Stimulated activated CD4-positive, alpha-beta T cell treated with anti-CD3 and anti-CD28 coated beads, Interleukin-4, amount 100 ng/mL, for 4 hours (primary cell): ENCODE measurements at places on chromosomes 5 and 9.
A peak's percentile ranks its signal among the peaks of the same experiment; 100 is the strongest.

DNA sequence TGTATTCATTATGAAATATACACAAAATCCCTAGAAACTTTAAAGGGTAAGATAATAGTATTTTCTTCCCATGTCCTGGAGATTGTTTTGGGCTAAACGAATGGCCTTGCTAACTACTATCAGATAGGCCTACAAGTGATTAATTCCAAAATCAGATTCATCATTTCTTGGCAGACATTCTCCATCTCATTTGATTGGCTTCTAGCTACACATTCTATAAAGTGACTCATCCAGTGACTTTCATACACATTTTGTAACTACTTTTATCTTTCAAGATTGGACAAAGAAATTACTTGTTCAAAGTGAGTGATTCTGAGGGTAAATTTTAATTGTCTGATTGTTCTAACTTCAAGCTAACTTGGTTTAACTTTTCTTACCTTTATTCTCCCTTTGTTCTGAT lies 93.3 kb downstream of the RAPGEF6 start:
- no peak for DNase-seq

DNA sequence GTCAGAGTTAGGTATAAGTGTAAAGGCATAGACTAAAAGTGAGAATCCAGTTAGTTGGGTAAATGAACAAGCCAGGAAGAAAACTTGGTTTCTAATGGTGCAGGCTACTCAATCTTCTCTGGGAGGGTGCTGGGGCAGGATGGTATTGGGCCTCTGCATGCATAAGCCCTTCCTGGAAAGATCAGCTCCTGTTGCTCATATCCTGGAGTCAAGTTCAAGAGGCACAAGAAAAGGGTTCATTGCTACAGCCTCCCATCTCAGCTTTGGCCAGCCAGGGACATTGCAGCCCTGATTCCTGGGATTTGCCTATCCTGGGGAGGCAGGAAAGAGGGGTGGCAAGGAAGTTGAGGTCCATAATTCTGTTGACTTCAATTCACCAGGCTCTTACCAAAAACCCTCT lies 40.7 kb upstream of the ATP6V1G1 start:
- DNase-seq = no peak

DNA sequence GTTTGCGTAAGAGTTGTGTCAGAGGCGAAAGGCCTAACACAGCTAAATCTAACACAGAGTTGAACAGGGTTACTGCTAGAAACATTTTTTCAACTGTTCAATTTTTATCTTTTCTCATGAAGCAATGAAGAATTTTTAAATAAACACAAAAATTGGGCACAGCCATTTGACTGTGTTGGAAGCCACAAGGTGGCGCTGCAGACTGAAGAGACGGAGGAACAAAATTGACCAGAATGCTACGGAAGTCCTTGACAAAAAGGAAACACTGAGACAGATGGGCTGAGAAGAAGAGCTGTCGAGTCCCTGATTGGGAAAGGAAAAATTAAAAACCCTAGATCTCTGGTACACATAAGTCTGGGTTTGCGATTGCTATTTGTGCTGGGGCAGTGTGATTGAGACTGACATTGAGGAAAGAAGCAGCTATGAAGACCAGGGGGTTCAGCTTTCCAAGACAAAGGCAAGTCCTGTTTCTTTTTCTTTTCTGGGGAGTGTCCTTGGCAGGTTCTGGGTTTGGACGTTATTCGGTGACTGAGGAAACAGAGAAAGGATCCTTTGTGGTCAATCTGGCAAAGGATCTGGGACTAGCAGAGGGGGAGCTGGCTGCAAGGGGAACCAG lies at the start of gene PCDHB9:
Gene PCDHB9 (plus strand): TSS at position 265 of the 616 bp plus-strand sequence. CDS start 158 bp downstream, at position 423.
- peak; percentile 12 for DNase-seq

DNA sequence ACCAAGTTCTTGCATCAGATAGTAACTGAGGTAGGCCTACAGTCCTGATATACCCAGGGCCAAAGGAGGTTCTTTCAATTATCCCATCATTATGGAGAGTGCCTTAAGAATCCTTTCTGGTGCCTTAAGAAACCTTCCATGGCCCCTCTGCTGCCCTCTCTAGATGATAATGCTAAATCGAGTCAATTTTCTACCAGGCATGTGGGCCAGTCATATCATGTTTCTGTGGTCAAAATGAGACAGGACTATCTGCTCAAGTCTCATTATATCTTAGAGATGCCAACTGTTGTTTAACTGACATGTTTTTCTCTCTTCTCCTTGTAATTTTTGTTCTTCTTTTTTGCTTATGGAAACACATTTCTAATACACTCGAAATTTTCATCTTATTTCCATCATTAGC lies 127.6 kb downstream of the EDIL3 start:
- DNase-seq = no peak

GRCh38 chr5:167903659-167904058 lies 387.8 kb upstream of the WWC1 start:
- DNase-seq = no peak

DNA sequence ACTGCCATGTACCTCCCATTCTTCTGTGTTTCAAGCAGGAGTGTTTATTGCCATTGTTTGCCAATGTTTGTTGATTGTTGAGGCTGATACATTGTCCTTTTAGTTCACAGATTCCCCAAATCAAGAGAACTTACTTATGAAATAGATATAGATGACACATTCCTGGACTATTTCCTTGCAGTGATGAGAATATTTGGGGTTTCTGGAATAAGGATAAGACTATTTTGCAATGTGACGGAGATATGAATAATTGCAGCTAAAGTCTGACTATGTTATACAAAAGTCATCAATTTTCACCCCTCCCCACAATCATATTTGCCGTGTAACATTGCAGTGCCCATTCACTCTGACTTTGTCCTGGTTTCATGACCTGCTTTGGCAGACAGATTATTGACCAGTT lies 460.8 kb downstream of the CDH10 start:
- DNase-seq = no peak

DNA sequence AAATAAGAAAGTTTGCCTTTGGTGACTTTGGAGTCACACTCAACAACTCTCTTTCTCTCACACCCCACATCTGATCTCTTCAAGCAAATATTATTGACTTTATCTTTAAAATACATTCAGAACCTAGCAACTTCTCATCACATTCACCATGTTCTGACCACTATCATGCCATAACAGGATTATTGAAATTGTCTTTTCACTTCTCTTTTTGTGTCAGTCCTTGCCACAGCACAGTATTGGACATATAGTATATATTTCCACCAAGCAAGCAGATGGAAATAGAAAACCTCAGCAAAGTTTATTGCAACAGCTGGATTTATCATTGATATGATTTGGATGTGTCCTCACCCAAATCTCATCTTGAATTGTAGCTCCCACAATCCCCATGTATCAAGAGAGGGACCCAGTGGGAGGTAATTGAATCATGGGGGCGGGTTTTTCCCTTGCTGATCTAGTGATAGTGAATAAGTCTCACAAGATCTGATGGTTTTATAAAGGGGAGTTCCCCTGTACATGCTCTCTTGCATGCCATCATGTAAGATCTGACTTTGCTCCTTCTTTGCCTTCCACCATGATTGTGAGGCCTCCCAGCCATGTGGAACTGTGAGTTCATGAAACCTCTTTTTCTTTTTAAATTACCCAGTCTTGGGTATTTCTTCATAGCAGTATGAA lies 26.9 kb upstream of the ITGA1 start:
- DNase-seq = peak; percentile 15

DNA sequence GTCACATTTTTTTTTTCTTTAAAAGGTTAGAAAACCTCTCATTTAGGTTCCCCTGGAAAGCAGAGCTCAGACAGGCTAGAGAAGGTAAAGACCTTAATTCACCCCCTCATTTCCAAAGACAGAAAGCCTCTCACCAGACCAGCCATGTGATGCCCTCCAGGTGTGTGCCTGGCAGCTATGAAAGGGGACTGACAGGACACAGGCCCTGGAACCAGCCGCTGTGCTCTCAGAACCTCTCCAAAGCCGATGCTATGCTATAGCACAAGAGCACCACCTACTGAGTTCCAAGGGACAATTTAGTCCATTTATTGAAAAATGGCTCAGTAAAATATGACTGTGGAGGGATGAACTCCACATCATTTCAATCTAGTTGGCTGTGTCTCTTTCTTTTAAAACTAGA lies 48.8 kb downstream of the FANCC start:
- no peak for DNase-seq

- no peak for DNase-seq
Measured at GRCh38 chr5:126868338-126869004, 91.5 kb downstream of the LMNB1 start.

- peak; percentile 21 for DNase-seq
Measured at GRCh38 chr9:96219026-96219899, 82.7 kb downstream of the HSD17B3 start.

GRCh38 chr9:137387114-137387890 lies 35.7 kb downstream of the EXD3 start:
- DNase-seq = no peak

GRCh38 chr5:100722657-100723056 lies 180.4 kb downstream of the ST8SIA4 start:
- no peak for DNase-seq

GRCh38 chr5:64210866-64211265 lies 45.2 kb downstream of the RNF180 start:
- no peak for DNase-seq

DNA sequence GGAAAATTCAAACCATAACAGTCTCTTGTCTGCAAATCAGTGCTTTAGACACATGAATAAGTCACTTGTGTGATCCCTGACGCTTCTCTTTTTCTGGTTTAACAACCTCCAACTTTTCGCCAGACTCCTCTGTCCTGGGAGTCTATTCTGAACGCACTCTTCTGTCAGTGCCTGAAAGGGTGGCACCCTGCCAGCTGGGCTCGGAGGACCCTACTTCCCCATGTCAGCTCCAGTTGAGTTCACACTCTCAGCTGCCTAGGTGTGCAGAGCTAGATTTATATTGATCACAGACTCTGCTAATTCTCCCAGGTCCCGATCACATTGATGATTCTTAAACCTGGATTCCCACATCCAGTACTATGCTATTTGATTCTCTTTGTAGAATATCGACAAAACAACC lies 649.1 kb downstream of the BNC2 start:
- no peak for DNase-seq

DNA sequence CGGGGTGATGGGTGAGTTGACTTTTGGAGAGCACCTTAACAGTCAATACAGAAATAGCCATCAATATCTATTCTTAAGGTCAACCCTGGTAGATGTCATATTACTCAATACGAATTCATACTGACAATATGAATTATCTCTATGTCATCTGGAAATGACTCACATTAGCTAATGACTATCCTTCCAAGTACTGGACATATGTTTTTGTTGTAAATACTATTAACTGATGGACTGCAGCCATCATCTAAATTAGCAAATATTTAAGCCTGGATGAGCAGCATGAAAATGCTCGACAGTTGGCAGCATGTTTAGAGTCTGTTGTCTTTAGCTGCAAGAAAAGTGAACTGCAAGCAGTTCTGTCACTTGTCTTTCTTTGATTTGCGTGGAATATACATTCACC lies 19.6 kb upstream of the ISOC1 start:
- DNase-seq = no peak

DNA sequence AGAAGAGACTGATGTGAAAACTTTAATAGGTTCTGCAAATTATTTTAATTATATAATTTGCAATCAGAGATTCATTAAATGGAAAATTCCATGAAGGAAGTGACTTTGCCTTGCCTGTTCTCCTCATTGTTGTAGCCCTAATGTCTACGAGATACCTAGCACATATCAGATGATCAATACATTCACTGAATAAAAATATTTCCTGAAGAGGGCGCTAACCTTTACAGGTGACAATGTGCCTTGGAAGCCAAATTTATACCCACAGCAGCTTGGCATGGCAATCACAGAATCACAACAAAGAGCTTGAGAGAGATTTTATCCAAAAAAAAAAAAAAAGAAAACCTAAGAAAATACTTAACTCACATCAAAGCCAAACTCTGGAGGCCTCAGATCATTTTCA lies 17.4 kb downstream of the HAUS6 start:
- DNase-seq = no peak

DNA sequence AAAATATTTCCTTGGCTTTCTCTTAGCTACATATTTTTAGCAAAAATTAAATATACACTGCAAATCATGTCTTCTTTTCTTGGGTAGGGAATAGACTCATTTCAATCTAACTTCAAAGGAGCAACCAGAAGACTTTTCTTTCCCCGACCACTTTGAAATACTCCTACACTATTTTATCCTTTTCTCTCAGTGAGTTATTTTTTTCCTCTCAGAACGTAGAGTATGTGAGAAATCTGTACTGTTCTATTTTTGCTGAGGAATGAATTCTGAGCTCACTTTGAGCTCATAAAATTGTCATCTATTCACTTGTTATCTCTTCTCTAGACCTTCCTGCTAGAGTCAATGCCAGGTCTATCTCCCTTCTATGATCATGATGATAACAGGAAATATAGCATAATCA lies 22.2 kb upstream of the DAPK1 start:
- DNase-seq = no peak

- no peak for DNase-seq
Measured at GRCh38 chr5:162852134-162852533, 585.3 kb upstream of the CCNG1 start.

DNA sequence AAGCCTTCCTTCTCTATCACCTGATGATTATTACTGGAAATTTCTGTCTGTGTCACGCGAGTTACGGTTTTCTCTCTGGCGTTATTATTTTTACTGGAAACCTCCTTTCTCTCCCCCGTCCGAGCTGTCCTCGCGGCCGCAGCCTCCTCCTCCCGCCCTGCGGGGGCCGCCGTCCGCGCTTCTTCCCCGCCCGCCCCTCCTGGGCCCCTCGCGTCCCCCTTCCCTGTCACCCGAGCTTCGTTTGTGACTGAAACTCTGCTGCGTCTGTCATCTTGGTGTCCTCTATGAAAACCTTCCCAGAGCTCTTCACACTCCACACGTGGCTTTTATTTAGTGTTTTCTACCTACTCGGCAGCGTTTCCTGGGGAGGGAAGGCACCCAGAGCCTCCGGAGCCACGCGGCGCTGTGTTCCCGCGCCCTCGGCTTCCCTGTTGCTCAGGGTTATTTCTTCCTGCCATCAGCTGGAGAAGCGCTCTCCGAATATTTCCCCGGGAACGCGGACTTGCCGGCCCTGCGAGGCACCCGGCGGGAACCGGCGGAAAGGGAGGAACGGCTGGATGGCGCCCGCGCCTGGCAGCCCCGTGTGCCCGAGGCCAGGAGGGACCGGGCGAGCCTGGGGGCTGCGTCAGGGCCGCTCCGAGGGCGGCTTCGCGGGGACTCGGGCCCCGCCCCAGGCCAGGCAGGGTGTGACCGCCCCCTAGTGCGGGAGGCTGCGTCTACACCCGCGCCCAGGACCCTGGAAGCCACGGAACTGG lies 33.9 kb downstream of the TRIP13 start:
- DNase-seq = peak; percentile 10

- DNase-seq = no peak
Measured at GRCh38 chr5:149913436-149914419, 30.9 kb downstream of the PDE6A start.

DNA sequence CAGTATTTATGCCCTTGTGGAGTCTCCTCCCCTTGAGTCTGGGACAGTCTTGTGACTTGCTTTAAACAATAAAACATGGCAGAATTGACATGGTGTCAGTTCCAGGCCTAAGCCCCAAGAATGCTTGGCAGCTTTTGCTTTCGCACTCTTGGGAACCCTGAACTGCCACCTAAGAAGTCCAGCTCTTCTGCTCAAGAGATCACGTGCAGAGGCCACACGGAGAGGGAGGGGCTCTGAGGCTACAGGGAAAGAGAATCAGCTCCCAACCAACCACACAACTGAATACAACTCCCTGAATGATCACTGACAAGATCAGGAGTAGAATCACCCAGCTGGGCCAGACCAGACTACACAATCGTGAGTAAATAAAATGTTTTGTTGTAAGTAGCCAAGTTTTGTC lies 97.6 kb downstream of the MED27 start:
- no peak for DNase-seq
